ENCODE measurements at places on chromosomes 13 and 19. TPM values are rescaled to one million over a fixed set of nuclear protein-coding genes. Genes with fewer than 3 reads are reported as not detected.

The BSPH1 gene
- total RNA-seq = not detected

- no peak for DNase-seq
Observed at GRCh38 chr13:69556540-69557196, 551.0 kb upstream of the ATXN8OS start.

DNA sequence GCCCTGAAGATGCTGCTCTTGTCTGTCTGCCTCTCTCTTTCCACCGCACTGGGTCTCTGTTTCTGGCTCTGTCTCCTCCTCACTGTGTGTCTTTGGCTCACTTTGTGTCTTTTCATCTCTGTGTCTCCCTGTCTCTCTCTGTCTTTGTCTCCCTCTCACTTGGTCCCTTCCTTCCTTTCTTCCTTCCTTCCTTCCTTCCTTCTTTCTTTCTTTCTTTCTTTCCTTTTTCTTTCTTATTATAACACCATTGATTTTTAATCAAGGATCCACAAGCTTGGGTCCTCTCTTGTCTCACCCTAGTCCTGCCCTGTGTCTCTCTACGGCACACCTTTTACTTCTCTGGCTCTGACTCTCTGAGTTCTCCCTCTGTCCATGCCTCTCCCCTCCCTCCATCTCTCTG is 14.3 kb downstream of the CD177 start:
- no peak for DNase-seq

DNA sequence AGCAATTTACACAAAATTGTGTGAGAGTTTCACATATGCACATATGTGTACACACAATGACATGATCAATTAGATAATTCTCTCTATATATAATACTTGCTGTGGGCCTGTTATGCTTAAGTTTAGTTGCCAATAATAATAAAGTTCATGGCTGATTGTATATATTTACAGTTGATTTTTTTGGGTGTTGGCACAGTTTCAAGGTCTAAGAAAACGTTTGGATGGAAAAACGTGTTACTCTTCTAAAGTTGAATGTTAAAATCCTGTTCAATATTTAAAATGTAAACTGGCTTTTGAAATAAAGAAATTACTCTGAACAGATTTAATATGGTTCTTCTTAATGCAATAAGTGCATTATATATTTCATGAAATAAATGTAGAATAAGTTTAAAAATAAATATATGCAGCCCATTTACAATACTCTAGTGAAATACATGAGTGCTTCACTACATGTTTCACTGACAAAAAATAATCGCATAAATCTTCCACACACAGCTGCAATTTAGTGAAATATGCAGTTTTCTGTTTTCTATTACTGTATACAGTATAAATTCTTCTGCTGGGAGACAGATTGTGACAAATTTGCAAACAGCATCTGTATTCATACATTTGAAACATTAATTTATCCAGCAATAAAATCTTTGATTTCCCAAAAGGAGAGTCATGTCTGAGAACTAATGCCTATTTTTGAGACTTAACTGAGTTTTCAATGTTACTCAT is 586.9 kb upstream of the KLHL1 start:
- no peak for DNase-seq

The CFD gene
- total RNA-seq = 18.2 TPM

The ETV2 gene
- not detected for total RNA-seq

The SLITRK5 gene
- not detected for total RNA-seq

DNA sequence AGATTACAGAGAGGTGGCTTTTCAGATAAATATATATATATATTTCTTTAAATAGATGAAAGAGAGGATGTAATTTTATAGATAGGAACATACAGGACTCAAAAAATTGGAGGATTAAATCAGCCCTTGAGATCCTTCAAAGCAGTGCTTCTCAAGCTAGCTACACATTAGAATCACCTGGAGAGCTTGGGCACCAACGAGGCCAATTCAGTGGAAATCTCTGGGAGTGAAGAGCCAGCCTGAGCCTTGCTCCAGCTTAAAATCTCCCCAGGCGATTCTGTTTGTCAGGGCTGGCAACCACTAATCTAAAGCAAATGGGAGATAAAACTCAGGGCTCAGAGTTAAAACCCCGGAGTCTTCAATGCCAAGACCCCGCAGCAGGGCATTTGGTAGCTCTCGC is 15.0 kb upstream of the CLN5 start:
- DNase-seq = no peak

DNA sequence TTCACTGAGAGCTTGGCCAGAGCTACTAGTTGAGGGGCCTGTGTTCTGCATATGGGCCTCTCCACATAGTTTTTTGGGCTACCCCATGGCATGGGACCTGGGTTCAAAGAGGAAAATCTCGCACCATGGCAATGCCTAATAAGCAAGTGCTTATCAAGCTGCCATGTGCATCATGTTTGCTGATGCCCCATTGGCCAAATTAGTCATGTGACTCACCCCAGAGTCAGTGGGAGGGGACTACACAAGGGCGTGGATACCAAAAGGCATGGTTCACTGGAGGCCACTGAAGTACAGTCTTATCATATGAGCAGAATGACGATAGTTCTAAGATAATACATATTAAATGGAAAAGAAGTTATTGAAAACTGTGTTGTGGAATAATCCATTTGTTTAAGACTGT is 214.8 kb downstream of the LMO7 start:
- DNase-seq = no peak

The CNMD gene
- not detected for total RNA-seq

GRCh38 chr19:56987184-56987583 is 132.6 kb upstream of the USP29 start:
- DNase-seq = no peak

The RFXAP gene
- 0.30 TPM for total RNA-seq

- peak; percentile 92 for DNase-seq
Observed at GRCh38 chr19:47719047-47719859, 6.0 kb downstream of the EHD2 start.

GRCh38 chr13:27556109-27556508 is 64.2 kb downstream of the LNX2 start:
- DNase-seq = peak; percentile 84

All from Daoy (cell line).